ENCODE measurements at places on chromosomes 13 and 19. TPM values are rescaled to one million over a fixed set of nuclear protein-coding genes. Genes with fewer than 3 reads are reported as not detected.

The CD22 gene
- 17.5 TPM for polyA plus RNA-seq

The IL27RA gene
- 3.8 TPM for polyA plus RNA-seq

The PLPPR3 gene
- 18.9 TPM for polyA plus RNA-seq

The KISS1R gene
- polyA plus RNA-seq = 0.98 TPM

The ALOX5AP gene
- 13.2 TPM for polyA plus RNA-seq

The FSD1 gene
- 5.4 TPM for polyA plus RNA-seq

The LIM2 gene
- polyA plus RNA-seq = 0.70 TPM

The ONECUT3 gene
- 0.03 TPM for polyA plus RNA-seq

The IL17D gene
- 8.9 TPM for polyA plus RNA-seq

The ZNF223 gene
- 14.4 TPM for polyA plus RNA-seq

The NKPD1 gene
- polyA plus RNA-seq = 0.16 TPM

The CEACAM7 gene
- not detected for polyA plus RNA-seq

The SPRED3 gene
- polyA plus RNA-seq = 0.63 TPM

The UNC13A gene
- 0.17 TPM for polyA plus RNA-seq

The CYP2A6 gene
- polyA plus RNA-seq = 0.24 TPM

The RUBCNL gene
- 2.7 TPM for polyA plus RNA-seq

The FGF22 gene
- polyA plus RNA-seq = 0.49 TPM

The RFX1 gene
- 19.2 TPM for polyA plus RNA-seq

The SELENOV gene
- 3.2 TPM for polyA plus RNA-seq

The ATP8B3 gene
- polyA plus RNA-seq = 0.76 TPM

The CRLF1 gene
- polyA plus RNA-seq = 4.7 TPM

The WASF3 gene
- 59.1 TPM for polyA plus RNA-seq

The ZNF253 gene
- polyA plus RNA-seq = 30.7 TPM

The LGALS7 gene
- not detected for polyA plus RNA-seq

The SLC17A7 gene
- polyA plus RNA-seq = 0.62 TPM
